ENCODE measurements at places on chromosomes 1 and 21. TPM values are rescaled to one million over a fixed set of nuclear protein-coding genes. Genes with fewer than 3 reads are reported as not detected.

- no peaks in the 10 kb centered on the region for H3K36me3 ChIP-seq
- H3K4me1 ChIP-seq: no peaks in the 10 kb centered on the region
- H3K27ac ChIP-seq: no peak overlapping the region
- H3K4me3 ChIP-seq: no peak overlapping the region
These were observed 58.4 kb downstream of the AGPAT3 start for GRCh38 chr21:43923391-43923790.

GRCh38 chr1:235199441-235199840 lies 38.4 kb upstream of the RBM34 start:
- DNase-seq: peak; percentile 58
- no peaks in the 10 kb centered on the region for H3K27me3 ChIP-seq
- H3K27ac ChIP-seq: no peak overlapping the region
- H3K4me3 ChIP-seq: no peak overlapping the region
- H3K4me1 ChIP-seq: no peaks in the 10 kb centered on the region

The CNN3 gene
- 213 TPM for total RNA-seq

The EDARADD gene
- total RNA-seq: 2.3 TPM
